ENCODE measurements at places on chromosomes 1 and 21.

DNA sequence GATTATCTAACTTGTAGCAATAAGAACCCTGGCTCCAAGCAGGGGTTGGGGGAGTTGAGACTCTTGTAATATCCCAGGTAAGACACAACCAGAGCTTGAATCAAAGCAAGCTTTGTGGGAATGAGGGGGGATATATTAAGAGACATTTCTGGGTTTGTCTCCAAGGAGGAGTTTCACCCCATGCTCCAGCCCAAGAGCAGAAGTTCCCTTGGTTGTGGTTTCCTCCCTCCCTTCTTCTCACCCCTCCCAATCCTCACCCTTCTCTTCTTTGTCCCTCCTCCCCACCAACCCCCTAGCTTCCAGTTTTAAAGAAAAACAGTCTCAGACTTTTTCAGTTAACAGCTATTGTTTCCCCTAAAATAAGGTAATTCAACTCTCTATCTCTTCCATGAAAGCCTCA lies 11.9 kb downstream of the TRAF3IP3 start:
- DNase-seq, result peak; percentile 72

GRCh38 chr1:36835017-36835695 lies 199.2 kb downstream of the GRIK3 start:
- no peak for DNase-seq

DNA sequence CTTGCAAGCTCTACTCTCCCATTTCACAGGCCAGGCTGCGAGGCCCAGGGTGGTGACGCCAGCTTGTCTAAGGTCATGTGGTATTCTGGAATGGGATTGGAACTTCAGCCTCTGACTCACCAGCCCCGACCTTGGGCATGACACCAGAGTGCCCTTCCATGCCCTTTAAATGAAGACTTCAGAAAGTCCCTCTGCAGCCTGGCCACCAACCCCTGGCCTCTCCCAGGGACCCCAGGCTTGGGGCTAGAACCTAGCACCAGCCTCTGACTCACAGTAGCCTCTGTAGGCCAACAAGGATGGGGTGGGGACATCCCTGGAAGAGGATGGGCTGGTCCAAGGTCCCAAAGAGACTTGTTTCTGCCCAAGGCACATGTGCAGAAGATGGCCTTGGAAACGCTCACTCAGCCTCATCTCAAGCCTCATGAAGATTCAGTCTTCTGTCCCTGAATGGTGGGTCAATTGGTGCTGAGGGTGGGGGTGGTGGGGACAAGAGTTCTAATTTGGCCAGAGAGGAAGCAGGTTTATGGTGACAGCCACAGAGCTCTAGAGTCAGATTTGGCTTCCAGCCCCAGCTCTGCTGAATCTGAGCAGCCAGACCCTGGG lies 36.1 kb upstream of the RUNX3 start:
- DNase-seq, result no peak

GRCh38 chr1:16205891-16206546 lies 6.4 kb downstream of the ARHGEF19 start:
- DNase-seq, result no peak
